ENCODE measurements at places on chromosomes 6 and 20.

GRCh38 chr6:109579361-109579760, 96.3 kb upstream of the ZBTB24 start:
- no peak for DNase-seq

DNA sequence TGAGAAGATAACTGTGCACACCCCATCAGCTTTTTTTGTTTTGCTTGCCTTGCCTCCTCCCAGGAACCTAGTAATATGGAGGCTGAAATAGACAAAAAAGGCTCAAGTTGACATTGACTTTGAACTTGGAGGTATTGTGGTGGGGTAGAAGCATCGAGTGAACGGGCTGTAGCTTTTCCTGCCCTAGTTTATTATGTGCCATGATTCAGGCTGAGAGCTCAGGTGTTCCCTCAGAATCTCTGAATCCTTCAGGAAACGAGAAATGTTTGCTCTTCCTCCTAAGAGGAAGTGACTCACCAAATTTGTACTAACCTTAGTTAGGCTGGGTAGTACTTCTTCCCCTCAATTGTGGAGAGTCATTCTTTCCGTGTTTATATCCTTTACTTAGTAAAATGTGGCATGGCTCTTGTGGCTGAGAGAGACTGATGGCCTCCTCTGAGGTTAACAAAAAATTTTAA, 98.8 kb downstream of the SASH1 start:
- no peak for DNase-seq

DNA sequence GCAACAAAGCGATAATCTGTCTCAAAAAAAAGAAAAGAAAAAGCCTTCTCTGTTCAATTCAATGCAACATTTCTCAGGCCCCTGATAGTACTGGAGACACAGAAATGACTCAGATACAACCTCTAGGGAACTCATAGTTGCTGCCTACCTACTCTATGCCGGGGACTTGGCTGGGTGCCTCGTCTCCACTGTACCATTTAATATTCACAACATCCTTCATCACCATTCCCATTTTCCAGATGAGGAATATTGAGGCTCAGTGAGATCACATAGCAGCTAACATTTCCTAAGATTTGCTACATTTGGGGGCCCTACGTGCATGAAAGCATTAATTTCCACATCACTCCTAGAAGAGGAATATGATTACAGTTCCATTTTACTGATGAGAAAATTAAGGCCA, 7.5 kb downstream of the NOL4L start:
- no peak for DNase-seq

DNA sequence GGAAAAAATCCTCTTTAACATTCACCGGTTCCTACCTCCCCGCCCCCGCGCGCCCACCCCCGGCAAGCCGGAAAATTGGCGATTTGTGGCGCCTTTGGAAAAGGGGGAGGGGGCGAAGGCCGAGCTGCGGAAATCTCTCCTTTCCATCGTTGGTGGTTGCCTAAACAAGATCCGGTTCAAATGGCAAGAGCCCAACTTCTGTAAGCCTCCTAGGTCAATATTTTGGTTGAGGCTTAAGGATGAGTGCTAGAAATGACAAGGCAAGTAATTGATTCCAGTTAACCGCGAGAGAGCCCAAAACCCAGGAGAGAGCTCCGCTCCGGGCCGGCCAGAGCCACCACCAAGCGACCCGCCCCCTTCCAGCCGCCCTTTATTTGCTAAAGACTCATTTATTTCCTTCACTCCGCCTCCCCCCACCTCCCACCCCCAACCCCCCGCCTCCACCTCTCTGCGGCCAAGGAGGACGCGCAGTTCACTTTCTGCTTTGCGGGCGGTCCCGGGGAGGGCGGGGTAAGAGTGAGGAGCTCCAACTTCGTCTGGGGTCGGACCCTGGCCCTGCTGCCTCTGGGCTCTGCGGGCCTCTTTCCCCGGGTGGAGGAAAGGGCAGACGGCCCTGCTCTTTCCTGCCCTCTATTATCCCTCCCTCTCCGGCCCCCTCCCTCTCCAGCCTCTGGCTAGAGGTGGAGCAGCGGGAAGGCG, 838 bp upstream of the NKX2-2 start:
- no peak for DNase-seq

- DNase-seq = peak; percentile 100
Measured at GRCh38 chr6:14452567-14453527, 335.3 kb downstream of the CD83 start.

DNA sequence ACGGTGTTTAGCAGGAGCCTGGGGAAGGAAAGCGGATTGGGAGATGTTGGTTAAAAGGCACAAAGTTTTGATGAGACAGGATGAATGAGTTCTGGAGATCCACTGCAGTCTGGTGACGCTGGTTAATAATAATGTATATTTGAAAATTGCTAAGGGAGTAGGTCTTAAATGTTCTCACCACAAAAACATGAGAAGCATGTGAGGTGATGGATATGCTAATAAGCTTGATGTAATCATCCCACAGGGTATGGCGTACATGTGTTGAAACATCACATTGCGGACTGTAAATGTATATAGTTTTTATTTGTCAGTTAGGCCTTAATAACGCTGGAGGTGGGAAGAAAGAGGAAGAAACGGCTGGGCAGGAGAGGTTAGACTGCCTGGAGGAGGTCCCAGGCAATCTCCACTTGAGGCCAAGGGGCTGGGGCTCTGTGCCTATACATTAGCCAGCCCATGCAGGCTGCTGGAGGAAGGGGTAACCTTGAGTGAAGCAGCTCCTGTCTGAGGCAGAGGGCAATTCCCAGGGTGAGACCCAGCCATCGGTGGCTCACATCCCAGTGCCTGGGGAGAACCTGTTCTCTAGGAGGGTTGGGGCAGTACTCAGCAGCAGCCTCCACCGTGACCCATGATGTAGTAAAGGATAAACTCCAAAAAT, 188.2 kb upstream of the QKI start:
- DNase-seq = no peak

DNA sequence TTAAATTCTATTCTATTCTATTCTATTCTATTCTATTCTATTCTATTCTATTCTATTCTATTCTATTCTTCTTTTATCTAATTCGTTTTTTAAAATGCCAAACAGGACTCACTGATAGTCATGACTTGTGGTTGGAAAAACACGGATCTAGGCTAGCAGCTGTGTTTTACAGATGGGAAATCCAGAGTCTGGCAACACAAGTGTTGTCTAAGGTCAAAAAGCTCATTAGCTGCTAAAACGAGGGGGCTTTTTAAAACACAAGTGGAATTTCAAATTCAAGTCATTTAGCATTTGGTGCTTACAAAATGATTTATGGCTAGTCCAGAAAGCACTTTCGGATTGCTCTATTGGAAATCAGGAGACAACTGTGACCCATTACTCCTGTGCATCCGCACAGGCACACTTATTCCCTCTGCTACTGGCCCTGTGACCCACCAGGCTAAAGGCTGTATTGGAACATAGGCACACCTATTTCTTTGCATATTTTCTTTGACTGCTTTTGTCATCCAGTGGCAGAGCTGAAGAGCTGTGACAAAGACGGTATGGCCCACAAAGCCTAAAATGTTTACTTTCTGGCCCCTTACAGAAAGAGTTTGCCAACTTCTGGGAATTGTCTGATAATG, 17.8 kb upstream of the MLIP start:
- DNase-seq = no peak

GRCh38 chr6:104187616-104188015, 672.1 kb downstream of the HACE1 start:
- DNase-seq = no peak

DNA sequence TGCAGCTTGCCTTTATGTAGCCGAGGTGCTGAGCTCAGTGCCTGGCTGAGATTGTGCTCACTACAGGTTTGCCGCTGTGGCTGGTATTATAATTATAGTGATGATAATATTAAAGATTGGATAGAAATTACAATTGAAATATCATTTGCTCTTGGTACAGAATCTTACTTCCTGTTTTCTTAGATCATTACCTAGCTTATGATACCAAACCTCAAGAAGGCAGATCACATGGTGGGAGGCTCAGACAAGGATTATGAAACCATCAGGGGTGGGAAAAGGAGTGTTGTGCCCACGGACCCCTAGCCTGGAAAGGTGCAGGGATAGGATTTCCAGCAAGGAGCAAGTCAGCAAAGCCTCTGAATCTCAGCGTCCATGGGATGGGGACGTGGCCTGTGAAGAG, 70.6 kb downstream of the IGF2R start:
- no peak for DNase-seq

DNA sequence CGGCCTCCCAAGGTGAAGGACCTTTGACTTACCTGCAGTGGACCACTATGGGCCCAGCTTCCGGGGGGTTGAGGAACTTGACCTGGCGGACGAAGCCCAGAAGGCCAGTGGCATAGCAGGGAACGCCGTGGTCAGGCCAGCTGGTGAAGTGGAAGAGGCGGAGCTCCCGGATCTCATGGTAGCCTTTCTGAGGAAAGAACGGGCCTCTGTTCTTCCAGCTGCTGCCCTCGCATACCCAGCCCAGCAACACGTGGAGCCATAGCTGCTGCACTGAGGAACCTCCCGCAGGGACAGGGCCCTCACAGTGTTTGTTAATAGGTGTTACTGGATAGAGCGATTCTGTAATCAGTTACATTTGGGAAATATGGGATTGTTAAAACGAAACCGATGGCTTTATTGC, 492.1 kb upstream of the CHD6 start:
- no peak for DNase-seq

Data from GDM1 (cell line).